ENCODE measurements at places on chromosomes 7 and 10. TPM values are rescaled to one million over a fixed set of nuclear protein-coding genes. Genes with fewer than 3 reads are reported as not detected.

Gene CYP2C19
- total RNA-seq, result not detected

Gene NKX1-2
- not detected for total RNA-seq

Gene CISD1
- total RNA-seq, result 82.9 TPM

Gene DKK1
- 123 TPM for total RNA-seq

Gene FAM180A
- total RNA-seq, result 2.5 TPM

Gene OR9A2
- total RNA-seq, result not detected
